ENCODE measurements at places on chromosomes 1 and 21.

DNA sequence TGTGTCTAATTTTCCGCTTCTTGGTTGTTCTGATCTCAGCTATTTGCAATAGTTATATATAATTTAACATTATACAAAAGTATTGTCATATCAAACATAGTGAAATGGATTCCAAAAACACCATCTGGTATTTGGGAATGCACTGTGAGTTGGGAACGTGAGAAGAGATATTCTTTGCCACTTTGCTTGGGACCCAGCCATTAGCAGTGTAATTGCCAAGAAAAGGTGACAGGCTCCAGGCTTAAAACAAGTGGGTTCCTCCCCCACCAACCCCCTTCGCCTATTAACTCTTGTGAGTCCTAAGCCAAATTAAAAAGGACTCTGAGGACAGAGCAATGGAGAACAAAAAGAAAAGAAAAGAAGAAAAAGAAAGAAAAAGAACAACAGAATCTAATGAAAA is 186.7 kb upstream of the NFIA start:
- no peak for DNase-seq

- DNase-seq = no peak
These were observed 18.4 kb upstream of the FRRS1 start for GRCh38 chr1:99784809-99785255.

DNA sequence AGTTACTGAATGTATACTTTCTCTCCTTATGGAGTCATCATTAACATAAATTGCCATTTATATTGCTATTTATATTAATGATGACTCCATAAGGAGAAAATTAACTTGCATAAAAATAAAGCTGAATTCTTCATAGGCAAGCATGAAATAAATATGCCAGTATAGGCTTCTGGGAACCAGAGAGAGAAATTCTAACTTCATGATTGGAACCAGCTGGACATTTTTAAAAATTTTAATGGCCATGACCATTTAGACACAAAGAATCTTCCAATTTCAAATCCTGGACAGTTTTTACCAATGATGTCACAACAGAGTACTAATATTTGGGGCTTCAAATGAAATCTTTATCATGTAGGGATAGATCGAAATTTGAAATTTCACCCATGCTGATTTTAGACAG is 268.7 kb downstream of the PTGER3 start:
- no peak for DNase-seq

DNA sequence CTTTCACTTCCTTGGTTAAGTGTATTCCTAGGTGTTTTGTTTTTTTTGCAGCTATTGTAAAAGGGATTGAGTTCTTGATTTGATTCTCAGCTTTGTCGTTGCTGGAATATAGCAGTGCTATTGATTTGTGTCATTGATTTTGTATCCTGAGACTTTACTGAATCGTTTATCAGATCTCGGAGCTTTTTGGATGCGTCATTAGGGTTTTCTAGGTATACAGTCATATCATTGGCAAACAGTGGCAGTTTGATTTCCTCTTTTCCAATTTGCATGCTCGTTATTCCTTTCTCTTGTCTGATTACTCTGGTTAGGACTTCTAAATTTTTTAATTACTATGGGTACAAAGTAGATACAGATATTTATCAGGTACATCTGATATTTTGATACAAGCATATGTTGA is 75.4 kb downstream of the SLC35A3 start:
- no peak for DNase-seq
